ENCODE measurements at places on chromosomes 6 and 20.

GRCh38 chr6:100467129-100468015, 2.7 kb upstream of the SIM1 start:
- no peak for DNase-seq

DNA sequence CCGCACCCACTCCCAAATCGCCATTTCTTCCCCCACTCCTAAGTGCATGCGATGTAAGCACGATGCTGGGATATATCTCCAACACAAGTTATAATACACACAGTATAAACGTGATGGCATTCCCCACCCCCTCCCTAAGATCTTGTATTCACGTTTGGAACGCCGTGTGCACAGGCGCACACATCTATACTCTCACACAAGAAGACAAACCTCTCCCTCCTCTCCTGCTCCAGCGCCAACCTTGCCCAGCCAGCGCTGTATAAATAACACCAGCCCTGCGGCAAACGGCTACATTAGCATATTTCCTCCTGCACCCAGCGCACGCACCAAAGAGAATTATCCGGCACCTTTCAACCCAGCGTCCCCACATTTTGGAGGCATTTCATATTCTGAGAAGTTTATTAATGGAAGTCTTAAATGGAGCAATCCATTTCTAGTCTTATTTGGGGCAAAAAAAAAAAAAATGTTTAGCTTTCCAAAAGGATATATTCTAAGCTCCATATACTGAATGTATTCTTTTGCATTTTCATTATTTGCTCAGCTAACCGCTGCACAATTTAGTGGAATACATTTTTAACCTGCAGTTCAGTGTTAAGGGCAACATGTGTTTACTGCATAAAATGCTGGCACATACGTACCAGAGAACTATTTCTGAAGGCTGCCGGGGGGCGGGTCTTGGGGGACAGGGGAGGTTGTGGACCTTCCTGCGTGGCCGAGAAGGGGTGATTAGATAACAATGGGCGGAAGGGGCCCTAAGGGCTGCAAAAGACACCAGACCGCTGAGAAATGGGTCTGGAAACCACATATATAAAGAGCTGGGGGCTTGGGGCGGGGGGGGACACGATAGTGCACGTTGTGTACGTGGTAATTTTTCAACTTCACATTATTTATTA, 1.1 kb upstream of the SLC22A23 start:
- no peak for DNase-seq

DNA sequence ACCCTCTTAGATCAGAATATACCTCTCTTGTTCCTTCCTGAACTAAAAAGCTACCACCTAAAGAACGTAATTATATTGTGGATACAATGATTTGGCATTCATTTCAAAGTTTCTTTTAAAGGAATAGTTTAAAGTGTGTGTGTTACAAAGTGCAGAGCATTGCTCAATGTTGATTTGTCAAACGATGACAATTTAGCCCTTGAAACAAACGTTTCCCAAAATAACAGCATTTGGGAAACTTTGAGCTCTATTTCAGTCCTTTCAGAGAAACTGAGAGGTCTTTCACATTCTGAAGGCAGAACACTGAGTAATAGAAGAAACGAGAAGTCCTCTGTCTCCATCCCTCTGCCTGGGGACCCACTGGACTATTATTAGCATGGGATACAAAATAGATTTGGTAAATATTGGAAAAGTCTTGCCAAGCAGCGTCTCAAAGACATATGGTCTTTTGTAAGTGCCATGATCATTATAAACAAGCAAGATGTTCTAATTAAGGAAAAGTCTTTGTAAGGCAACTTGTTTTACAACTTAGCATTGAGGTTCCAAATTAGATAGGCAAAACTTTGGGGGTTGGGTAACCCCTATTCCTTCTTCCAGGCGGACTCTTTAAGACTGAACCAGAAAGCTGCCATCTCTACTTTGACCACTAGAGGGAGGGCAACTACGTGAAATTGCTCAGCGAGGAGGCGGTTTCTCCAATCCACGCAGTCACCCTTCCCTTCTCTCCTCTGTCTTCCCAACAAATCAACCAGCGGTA, 208.8 kb downstream of the RNF144B start:
- DNase-seq: no peak

- no peak for DNase-seq
Observed at GRCh38 chr6:77620278-77620882, 32.5 kb upstream of the MEI4 start.

DNA sequence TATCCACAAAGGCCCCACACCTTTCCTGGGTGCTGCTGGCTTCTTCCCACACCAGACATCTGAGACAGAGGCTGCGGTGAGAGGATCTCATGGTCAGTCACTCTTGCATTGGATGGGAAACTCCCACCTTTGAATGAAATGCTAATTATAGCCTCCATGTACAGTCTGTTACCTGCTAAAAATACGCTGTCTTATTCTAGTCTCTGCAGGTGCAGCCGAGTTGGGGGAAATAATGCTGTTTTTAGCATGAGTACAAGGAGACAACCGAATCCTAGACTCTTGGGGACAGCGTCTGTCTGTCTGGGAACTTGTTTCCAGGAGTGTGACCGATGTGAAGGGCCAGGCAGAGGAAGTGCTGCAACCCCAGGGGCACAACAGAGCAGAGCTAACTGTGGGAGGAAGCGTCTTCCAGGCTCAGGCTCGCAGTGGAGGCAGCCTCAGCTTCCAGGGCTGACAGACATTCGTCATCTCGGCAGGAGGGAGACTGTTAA, 286.2 kb downstream of the PREX1 start:
- no peak for DNase-seq

DNA sequence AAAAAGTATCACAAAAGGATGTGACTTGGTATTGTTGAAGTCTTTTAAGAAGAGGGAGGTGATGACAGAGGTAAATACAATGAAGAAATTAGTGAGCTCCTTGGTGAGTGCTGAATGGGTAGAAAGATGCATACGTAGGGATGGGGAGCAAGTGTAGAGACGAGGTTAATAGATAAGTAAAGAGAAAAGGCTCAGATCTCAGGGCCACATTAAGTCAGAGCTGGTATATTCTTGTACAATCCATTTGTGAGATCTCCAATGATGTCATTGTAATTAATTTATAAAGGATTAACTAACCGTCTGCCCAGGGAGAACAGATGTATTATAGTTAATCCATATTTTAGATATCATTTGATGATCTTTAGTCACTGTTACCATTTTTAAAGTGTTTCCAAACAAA, 43.4 kb downstream of the SMPDL3A start:
- DNase-seq: no peak

- DNase-seq: no peak
Observed at GRCh38 chr6:56757588-56757984, 114.9 kb upstream of the DST start.

GRCh38 chr6:39341937-39342336, 19.4 kb upstream of the KCNK16 start:
- DNase-seq: no peak

DNA sequence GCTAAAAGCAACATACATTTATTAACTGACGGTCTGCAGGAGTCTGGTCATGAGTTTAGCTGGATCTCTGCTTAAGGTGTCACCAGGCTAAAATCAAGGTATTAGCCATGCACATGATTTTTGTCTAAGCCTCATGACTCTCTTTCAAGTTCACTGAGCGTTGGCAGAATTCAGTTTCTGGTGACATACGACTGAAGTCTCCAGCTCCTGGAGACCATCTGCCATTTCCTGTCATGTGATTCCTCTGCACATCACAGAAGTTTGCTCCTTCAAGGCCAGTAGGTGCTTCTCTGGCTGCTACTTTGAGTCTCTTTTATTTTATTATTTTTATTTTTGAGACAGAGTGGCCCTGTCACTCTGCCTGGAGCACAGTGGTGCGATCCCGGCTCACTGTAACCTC, 148.4 kb upstream of the EYA4 start:
- no peak for DNase-seq

DNA sequence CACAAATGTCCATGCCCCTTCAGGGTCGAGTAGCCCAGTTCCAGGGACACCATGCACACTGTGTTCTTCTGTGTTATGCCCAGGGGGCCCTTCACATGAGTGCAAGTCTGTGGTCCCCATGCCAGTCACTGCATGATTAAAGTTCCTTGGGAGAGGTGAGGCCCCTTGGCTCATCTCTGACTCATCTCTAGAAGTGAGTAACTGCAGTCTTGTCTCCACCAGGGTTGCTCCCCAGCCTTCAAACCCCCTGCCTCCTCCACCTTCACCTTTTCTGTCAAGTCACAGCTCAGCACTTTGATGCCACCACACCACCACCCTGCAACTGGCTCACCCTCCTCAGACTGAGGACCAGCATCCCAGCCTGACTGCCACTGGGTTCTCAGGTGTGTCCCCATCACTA, 161.7 kb downstream of the UNC5CL start:
- DNase-seq: no peak

- DNase-seq: no peak
Observed at GRCh38 chr6:15246217-15246665, 372 bp downstream of the JARID2 start.

- no peak for DNase-seq
Observed at GRCh38 chr6:165118736-165119135, 190.7 kb downstream of the C6orf118 start.

DNA sequence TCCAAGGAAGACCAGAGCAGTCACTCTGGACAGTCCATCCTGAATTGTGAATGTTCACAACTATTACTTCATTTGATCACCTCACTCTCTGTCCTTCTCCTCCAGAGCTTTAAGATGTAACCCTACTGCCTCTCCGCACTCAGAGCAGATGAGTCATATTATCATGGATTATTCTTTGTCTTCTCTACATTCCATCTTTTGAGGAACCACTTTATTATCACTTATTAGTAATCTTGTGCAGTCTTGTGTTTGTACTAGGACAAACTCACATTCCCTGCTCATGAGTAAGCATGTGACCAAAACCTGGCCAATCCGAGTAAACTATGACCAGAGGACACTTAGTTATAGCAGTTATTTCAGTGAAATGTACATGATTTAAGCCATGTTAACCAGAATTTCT, 401.5 kb upstream of the ADGRB3 start:
- DNase-seq: no peak

GRCh38 chr6:53944543-53944942, 149.7 kb downstream of the LRRC1 start:
- DNase-seq: no peak

DNA sequence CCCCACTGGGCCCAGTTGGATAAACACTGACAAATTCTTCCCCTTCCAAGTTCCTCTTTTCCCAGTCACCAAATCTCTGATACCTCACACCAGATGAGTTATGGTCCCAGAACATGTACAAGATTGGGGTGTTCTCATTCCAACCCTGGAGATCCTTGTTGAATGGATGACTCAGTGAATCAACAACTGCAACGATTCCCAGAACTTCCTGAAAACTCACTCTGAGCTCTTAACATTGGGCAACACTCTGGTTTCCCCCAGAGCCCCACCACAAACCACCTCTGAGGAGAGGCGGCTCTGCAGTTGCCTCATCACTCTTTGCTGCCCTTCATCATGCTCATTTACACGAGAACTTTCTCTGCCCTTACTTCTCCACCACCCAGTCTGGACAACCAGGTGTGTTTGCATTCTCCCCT, 115.2 kb downstream of the MRPL14 start:
- no peak for DNase-seq

DNA sequence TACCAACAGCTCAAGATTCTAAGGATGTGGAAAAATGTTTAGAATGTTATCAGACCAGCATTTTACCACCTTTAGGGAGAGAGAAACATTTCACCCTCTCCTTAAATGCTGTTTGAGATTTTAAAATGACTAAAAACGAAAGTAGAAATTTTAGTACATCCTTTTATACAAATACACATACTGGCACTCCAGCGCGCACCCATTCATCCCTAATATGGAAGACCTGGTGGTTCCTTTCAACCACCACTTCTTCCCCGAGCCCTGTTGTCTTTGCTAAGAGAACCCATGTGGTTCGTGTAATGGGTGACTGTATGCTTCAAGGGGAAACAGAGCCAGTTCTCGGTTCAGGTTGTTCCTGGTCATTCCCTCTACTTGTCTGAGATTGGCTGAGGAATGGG, 21.3 kb downstream of the SPATA2 start:
- DNase-seq: no peak

GRCh38 chr6:29517728-29518440, 30.1 kb upstream of the MAS1L start:
- no peak for DNase-seq

GRCh38 chr6:2651961-2652360, 98.8 kb downstream of the MYLK4 start:
- DNase-seq: no peak

DNA sequence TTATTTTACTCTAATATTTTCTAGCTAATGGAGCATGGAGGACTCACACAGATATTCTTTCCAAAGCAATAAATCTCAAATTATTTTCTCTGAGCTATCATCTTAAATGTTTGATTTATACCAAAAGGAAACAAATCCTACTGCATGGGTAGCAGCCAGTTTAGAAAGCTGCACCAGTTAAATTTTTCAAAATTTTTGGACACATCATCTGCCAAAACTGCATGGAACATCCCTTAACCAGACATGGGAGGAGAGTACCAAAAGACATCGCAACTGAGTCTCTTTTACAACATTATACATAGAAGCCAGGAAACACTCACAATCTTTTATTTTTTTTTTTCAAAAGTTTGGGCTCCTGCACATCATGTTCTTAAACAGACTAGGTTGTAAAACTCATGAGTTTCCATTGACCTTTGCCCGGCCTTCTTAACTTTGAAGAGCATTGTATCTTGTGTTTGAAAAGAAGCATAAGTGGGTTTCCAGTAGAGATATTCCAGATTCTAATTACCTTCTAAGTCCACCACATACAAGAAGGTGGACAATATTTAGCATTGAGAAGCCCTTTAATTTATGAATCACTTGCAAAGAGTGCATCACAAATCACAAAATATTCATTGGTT, 87.7 kb upstream of the HMGCLL1 start:
- no peak for DNase-seq

DNA sequence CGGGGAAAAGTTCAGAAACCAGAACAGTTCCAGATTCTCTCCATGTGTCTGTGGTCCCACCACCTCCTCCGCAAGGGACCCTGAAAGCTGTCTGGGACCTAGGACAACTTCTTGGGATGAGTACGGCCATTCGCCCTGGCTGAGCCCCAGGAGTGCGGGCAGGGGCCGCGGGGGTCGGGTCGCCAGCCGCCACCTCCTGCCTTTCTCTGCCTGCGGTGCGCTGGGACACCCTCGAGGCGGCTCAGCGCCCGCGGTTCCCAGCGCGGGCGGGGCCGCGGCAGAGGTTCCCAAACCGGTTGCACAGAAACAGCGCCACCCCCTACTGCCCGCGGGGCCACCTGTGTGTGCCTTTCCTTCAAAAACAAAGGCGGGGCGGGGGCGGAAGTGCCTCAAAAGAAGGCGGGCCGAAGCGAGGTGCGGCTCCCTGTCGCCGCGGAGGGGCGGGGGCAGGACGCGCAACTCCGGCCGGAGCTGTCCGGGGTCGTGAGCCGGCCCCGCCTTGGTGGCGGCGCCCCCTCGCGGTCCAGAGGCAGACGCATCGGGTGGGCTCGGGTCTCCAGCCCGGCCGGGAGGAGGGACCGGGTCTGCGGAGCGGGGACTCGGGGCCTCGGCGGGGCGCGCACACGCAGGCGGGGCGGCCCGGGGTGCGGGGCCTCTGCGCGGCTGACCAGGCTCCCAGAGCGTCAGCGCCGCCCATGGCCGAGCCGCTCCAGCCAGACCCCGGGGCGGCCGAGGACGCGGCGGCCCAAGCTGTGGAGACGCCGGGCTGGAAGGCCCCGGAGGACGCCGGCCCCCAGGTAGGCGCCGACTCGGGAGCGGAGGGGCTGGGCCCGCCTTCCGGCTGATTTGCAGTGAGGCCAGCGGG, at the start of gene HEBP2:
TSS of gene HEBP2 (plus strand) at position 423 of the 865 bp plus-strand sequence. CDS start at position 696, 273 bp downstream.
- DNase-seq: peak; percentile 87

- DNase-seq: peak; percentile 66
Observed at GRCh38 chr6:154606457-154606856, 96.0 kb upstream of the CNKSR3 start.
